Pulmonary artery endothelial cell (primary cell): ENCODE measurements at places on chromosomes 4 and X.

GRCh38 chrX:19392078-19392477 lies 48.4 kb downstream of the PDHA1 start:
- no peak for DNase-seq

DNA sequence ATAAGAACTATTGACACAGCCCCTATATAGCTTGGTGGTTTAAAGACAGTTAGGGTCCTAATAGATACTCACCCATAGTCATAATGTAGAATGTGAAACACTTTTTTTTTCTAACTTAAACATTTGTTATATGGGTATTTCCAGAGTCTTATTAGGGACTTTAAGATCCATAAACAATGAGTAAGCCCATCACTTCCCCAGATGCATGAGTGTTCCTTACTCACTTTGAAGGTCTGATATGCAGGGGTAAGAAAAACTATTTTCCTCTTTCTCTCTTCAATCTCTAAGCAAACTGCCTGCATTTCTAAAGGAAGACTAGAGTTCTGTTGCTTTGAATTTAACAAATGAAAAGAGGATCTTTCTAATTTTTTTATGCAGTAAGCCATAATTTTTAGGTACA lies 443.6 kb upstream of the PITX2 start:
- DNase-seq, result no peak

- DNase-seq, result no peak
These were observed 21.5 kb upstream of the CLDN24 start for GRCh38 chr4:183343730-183344129.

- no peak for DNase-seq
These were observed 101.1 kb upstream of the CYLC1 start for GRCh38 chrX:83759872-83760271.

DNA sequence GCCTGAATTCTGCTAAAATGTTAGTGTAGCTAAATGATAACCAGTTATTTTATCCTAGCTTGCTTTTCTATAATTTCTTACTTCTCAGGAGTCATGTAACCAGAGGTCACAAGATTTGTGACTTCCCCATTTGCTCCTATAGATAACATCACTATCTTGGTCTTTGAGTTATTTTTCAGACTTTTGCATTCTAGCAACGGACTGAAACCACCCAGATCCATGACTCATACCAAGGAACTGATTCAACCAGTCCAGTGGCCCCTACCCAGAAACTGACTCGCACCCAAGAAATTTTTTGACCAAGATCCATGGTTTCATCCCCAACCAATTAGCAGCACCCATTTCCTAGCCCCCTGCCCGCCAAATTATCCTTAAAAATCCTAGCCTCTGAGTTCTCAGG lies 50.0 kb downstream of the IQCM start:
- no peak for DNase-seq

DNA sequence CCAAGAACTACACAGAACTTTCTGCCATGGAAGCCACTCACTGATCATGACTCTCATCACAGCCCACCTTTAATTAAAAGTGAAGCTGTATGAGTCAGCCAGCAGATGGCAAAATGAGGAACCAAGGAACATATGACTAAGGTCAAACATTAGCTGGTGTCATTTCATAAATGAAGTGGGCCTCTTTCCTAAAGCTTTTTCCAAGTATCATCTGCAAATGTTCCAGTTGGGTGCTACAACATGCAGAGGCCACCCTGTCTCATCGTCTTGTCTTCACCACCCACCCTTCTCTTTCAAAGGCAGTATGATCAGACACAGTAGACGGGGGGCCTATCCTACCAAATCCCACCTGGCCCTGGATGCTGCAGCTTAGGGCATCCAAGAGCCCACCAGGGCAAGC lies 9.2 kb upstream of the EOLA1 start:
- DNase-seq, result no peak

GRCh38 chrX:150196285-150196684 lies 166.8 kb upstream of the MAMLD1 start:
- DNase-seq, result no peak

- DNase-seq, result no peak
These were observed 100.1 kb upstream of the RBPJ start for GRCh38 chr4:26220696-26221095.

DNA sequence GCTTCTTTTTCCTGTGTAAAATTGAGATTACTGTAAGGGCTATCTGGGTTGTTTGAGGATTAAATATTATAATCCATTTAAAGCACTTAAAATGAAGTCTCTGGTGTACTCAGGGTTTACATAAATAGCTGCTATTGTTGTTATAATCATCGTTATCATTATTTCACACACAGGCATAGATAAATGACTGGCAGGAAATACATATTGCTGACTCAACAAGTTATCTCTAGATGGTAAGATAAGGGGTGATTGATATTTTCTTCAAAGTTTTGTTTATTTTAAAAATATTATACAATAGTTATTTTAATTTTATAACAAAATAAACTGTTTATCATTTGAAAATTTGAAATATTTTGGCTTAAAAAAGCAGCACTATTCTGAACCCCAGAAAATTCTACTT lies 134.3 kb upstream of the DCAF12L2 start:
- no peak for DNase-seq

GRCh38 chr4:47210828-47211227 lies 179.5 kb downstream of the GABRB1 start:
- DNase-seq, result no peak

GRCh38 chrX:15336023-15336413 lies 695 bp upstream of the PIGA start:
- peak; percentile 5 for DNase-seq

DNA sequence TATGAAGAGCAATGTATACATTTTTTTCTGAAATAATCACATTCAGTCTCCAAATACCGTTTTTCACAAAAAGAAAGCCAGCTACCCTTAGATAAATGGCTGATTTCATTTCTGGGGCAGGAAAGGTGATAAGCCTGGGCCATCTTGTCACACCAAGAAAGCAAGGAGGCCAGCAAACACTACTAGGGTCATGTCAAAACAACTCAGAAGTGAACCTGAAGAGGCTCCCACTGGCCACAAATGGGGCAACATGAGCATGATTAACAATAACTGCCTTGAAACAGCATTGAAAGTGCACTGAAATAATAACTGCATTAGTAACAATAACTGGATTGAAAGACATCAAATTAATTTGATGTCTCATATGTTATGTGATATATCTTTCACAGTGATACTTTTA lies 39.3 kb downstream of the SH3KBP1 start:
- no peak for DNase-seq

DNA sequence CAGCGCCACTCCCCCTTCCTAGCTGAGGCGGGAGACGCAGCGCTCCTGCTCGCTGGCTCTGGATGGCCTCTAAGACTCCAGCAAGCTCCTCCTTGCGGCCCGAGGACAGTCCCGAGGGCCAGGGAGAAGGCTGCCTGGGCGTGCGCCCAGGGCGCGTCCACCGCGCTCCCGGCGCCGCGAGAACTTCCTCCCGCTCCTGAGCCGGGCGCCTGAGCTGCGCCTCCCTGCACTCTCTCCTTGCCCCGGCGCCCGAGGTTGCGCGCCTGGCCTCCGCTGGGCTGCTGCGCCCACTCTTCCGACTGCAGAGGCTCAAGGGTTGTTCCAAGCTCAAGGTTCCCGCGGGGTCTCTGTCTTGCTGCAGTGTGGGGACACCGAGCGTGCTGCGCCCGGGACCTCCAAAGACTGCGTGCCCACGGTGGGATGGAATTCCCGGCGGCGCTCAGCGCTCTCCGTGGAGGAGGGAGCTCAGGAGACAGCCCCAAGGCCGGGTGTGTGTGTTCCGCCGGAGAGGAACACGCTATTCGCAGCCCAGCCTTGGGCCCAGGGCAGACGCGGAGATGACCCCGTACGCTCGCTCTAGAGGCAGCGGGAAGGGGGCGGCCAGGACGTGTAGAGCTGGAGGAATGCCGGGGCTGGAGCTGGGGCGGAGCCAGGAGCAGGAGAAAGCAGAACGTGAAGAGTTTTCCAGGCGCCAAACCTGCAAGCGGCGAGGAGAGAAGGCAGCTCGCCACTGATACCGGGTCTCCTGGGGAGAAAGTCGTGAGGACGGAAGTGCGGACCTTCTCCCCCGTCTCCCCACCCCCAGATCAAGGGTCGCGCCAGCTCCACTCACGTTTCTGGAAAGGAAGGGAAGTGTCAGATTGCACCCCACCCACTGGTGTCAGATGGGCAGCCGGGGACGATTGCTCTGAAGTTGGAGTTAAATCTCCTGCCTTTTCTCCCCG lies at the start of gene ARHGAP6:
ARHGAP6 (minus strand) TSS at position 753 of the 944 bp plus-strand sequence. CDS start 1,092 bp downstream, outside the sequence.
- no peak for DNase-seq

DNA sequence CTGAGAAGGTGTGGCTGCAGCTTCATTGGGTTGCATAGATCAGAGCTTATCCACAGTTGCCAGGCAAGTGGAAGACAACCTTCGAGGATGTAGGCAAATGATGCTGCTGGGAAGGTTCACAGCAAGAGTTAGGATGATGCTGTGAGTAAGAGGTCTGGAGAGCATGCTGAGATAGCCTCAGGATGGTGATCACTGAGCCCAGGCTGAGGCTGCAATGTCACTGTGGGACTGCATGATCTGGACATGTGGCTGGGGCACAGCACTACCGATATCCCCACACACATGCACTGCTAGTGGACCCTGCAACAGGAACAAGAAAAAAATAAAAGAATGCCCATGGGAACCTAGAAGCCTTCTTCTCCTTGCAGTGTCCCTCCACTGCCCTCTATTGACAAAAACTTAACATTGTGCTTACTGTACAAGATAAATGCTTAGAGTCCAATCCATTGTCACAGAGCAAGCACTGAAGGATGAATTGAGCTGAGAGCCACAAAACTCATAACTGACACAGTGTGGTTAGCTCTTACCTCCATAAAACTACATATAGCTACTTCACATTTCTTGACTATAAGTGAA lies 105.6 kb downstream of the CNKSR2 start:
- no peak for DNase-seq

GRCh38 chr4:48341776-48342605 lies 662 bp downstream of the SLAIN2 start:
- DNase-seq, result no peak

- no peak for DNase-seq
These were observed 138.3 kb downstream of the UNC5C start for GRCh38 chr4:95410387-95410977.

- DNase-seq, result no peak
These were observed 1003.2 kb downstream of the C4orf33 start for GRCh38 chr4:130099105-130099504.

DNA sequence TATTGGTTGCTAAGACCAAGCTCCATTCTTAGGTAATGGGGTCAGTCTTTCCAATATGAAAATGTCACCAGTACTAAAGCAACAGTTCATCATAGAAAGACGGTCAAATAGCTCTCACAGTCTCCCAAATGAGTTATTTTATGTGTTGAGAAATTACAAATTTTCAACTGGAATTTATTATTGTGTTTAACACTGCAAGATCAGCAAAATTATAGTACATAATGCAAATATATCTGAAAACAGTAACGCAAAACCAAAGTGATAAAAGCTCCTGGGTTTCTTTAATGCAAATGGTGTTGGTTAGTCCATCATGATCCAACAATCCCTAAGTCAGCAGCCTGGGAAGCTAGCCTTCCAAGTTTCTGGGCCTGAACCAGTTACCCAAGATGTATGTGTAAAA lies 61.5 kb upstream of the EGFL6 start:
- no peak for DNase-seq

DNA sequence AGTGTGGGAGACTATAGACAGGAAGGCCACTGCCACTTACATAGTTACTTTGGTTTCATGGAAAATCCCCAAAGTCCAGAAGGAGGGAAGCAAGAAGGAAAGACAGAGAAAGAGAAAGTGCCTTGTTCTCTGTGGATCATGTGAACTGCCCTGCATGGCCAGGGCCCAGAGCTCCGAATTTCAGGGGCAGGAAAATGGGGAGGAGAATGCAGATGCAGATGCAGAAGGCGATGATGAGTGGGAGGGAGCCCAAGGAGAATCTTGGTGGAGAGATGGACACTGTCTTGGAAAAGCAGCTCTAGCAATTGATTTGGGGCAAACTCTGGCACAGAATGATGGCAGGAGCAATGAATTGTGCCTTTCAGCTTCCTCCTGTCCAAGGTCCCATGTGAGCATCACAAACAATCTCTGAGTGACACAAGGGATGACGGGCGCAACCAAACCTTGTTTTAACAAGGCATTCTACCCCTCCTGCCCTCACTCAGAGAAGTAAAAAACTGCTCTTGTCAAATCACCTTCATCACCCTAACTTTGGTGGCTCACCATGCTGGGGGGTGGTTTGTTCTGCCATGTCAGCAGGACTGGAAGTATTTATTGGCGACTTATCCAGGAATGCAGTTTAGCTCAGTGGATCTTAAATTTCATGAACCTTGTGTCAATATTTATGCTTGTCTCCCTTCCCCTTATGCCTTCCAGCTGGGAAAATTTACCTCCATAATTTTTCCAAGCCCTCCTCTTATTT lies 53.5 kb downstream of the TSC22D3 start:
- DNase-seq, result no peak

DNA sequence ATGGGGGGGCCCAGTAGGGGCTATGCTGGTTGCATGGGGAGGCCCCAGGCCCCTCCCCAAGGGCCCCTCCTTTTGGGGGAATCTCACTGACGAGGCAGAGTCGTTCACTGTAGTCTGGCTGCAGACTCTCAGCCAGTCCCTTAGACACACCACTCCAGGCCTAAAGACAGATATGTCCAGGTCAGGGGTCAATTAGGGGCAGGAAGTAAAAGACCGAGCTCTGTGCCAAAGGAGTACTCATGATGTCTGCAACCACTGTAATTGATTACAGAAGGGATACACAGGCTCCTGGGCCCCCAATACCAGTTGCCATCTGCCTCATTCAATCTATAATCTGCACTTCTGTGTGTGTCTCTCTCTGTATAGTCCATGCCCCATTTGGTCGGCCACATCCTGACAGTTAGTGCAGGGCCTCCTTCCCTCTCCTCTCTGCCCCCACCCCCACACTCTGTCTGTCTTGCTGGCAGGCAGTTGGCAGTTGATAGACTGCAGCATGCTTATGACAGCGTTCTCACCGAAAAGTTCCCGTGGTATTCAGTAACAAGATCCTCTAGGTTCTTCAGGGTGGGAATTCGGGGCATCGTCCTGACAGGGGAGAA lies 1.3 kb upstream of the CXorf65 start:
- DNase-seq, result no peak

- no peak for DNase-seq
These were observed 39.1 kb downstream of the CLOCK start for GRCh38 chr4:55507612-55508011.

GRCh38 chrX:113868177-113868576 lies 715.7 kb upstream of the HTR2C start:
- no peak for DNase-seq

GRCh38 chrX:78693536-78693935 lies 34.4 kb upstream of the RTL3 start:
- DNase-seq, result no peak

DNA sequence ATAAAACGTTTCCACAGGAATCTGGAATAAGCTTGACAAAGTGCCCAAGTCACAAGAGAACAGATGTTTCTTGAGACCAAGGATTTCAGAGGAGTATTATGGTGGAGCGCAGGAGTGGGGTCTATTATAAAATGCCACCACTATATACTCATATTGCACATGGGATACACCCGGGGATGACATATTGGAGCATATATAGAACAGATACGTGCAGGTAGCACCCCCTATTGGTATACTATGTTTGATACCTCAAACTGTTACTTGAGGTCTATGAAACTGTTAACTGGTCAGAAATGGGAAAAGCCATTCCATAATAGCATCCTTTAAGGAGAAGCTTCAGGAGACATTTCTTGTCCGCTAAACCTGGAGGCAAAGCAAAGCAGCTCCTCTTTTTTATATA lies 86.0 kb downstream of the PCYT1B start:
- DNase-seq, result no peak

GRCh38 chr4:182022909-182023308 lies 220.3 kb upstream of the TENM3 start:
- no peak for DNase-seq
